Activated CD4-positive, CD25-positive, alpha-beta regulatory T cell treated with anti-CD3 and anti-CD28 coated beads, Interleukin-2, amount 50 U/mL, for 24 hours (primary cell): ENCODE measurements at places on chromosomes 12 and 14.

GRCh38 chr12:47316609-47317049 is 236.9 kb upstream of the AMIGO2 start:
- ATAC-seq = no peak

- ATAC-seq = peak; percentile 46
Measured at GRCh38 chr12:53267306-53267998, 647 bp upstream of the ESPL1 start.

DNA sequence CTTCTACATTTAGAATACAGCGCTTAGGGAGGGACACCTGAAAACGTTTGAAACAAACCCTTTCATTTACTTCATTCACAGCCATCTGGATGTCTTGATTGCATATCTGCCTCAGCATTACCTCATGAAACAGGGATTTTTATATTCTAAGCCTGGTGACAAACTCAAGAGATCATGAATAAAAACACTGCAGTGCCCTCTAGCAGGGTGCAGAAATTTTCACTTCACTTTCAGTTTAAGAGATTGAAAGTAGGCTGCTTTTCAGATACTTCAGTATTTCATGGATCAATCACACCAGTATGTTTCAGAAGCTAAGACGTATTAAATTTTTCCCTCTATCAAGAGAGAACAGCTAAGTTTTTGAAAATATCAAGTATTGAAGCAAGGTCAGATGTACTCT is 467.8 kb downstream of the MDGA2 start:
- no peak for ATAC-seq

GRCh38 chr12:127355061-127355841 is 911.7 kb upstream of the TMEM132C start:
- ATAC-seq = no peak

DNA sequence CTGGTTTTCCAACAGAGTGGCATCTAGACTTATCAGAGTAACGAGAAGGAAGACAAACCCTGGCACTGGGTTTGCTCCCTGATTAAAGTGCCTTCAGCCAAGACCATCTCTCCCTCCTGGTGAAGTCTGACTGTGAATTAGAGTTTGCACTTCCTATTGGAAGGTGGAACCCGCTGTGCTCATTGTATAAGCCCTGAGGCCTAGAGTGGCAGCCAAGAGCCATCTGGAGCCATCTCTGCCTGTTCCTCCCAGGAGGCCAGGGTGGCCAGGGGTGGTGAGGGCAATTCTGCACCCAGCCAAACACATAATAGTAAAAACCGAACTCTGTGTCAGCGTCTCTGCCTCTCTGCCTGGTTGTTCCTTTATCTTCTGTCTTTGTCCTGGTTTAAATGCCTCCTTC is 25.0 kb downstream of the MFAP5 start:
- no peak for ATAC-seq

- peak; percentile 59 for ATAC-seq
Measured at GRCh38 chr12:102095677-102096263, 24.1 kb downstream of the NUP37 start.

DNA sequence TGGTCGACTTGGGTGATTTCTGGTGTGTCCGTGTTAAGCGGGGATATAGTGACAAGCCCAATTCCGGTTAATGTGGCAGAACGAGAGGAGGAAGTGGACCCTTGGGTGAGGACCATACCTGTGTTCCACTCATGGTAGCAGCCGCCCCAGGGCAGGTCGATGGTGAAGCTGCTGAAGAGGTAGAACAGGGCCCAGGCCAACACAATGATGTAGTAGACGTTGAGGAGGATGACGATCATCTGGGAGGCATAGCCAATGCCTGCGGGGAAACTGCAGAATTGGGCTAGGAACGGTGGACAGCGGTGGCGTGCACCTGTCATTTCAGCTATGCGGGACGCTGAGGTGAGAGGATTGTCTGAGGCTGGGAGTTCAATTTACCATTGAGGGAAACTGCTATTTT is 20.1 kb downstream of the SLC6A13 start:
- ATAC-seq = no peak

DNA sequence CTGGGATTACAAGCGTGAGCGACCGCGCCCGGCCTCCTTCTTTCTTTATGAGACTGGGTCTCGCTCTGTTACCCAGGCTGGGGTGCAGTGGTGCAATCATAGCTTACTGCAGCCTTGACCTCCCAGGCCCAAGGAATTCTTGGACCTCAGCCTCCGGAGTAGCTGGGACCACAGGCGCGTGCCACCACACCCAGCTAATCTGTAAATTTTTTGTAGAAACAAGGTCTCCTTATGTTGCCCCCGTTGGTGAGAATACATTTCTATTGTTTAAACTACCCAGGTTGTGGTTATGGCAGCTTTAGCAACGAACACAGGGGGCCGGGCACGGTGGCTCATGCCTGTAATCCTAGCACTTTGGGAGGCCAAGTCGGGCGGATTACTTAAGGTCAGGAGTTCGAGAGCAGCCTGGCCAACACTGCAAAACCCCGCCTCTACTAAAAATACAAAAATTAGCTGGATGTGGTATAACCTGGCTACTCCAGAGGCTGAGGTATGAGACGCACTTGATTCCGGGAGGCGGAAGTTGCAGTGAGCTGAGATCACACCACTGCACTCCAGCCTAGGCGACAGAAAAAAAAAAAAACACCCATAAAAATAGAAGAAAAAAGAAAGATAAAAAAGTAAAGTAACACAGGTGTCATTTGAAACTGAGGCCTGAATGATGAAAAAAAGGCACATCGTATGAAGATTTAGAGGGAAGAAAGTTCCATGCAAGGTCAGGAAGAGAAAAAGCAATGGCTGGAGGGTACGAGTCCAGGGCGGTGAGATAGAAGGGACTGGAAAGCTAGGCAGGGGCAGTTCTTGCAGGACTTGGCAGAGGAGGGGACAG is 977 bp upstream of the TMEM120B start:
- ATAC-seq = no peak

DNA sequence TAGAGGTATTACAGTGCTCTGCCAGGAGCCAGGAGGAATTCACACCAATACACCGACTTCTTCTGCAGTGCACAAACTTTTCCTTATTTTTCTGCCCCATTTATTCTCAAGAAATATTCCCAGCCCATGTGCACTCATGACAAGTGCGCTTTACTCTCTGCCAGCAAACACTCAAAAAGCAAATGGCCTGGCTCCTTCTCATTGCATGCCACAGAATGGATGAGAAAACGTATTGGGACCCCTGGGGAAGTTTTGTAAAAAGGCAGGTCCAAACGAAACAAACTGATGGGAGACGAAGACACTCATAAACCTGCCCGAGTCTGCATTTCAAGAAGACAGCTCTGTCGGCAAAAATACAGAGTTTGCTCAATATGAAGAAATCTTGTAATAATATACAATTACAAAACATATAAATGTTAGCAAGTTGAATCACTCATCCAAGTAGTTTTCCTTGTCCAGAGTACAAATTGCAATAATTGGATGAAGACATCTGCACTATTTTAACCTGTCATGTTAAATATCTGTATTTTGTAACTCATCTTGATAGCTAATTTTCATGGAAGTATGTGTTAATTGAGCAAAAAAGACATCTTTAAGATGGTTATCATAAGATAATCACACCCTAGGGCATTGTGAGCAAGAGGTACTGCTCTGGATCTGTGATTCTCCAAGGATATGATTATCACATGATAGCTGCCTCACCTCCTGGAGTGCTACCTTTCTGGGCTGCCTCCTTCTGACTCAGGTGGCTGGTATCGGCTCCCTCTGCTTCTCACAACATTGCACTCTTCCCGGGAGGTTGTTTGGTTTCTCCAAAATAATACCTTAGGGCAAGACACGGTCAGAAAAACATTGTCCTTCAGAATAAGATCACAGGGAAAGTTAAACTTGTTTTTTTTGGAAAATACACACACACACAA is 260.8 kb upstream of the G2E3 start:
- no peak for ATAC-seq

DNA sequence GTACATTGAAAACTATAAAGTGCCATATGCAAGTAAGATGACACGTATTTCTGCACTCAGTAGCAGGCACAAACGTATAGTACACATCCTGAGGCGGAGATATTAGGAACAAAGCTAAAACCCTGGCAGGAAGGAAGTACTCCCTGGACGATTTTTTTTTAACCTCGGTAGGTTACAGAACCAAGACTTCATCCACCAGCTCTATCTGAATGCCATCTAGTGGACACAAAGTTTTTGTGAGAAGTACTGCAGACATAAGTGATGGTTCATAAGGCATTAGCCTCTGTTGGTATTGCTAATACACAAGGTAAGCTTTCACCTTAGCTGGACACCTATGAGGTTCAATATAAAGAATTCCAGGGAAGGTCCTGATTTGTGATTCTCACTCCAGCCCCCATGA is 83.0 kb upstream of the CCDC196 start:
- ATAC-seq = no peak
